Upper lobe of right lung (tissue), 1 donor: ENCODE measurements at places on chromosomes 7 and 10. TPM values are rescaled to one million over a fixed set of nuclear protein-coding genes. Genes with fewer than 3 reads are reported as not detected.

Gene TRPV5
- not detected for total RNA-seq

Gene PDZD7
- total RNA-seq: 1.6 TPM

Gene CYP2C9
- total RNA-seq: 0.20 TPM

Gene TYW1
- 20.0 TPM for total RNA-seq

Gene ZNF485
- 3.4 TPM for total RNA-seq

Gene TMEM273
- 63.1 TPM for total RNA-seq

Gene RELN
- 5.6 TPM for total RNA-seq
